ENCODE measurements at places on chromosomes 4 and X.
A peak's percentile ranks its signal among the peaks of the same experiment; 100 is the strongest.

GRCh38 chr4:160846121-160846520, 1317.7 kb downstream of the FSTL5 start:
- no peak for DNase-seq

GRCh38 chrX:141969706-141970105, 66.0 kb downstream of the MAGEC1 start:
- no peak for DNase-seq

DNA sequence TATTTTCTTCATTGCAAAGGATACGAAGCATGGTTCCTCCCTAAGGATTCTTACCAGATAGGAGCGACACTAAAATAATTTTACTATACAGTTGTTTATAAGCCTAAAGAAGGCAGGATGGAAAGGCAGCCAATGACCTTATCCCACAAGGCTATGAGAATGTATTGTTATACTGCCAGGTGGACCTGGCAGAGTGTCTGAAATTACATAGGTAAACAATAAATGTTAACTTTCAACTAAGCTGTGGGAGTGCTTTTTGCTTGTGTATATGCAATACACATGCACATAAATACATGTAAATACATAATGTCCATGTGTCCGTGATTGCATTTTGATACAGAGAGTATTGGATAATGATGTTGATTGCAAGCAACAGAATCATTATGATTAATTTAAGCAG, 850.6 kb downstream of the CENPC start:
- no peak for DNase-seq

DNA sequence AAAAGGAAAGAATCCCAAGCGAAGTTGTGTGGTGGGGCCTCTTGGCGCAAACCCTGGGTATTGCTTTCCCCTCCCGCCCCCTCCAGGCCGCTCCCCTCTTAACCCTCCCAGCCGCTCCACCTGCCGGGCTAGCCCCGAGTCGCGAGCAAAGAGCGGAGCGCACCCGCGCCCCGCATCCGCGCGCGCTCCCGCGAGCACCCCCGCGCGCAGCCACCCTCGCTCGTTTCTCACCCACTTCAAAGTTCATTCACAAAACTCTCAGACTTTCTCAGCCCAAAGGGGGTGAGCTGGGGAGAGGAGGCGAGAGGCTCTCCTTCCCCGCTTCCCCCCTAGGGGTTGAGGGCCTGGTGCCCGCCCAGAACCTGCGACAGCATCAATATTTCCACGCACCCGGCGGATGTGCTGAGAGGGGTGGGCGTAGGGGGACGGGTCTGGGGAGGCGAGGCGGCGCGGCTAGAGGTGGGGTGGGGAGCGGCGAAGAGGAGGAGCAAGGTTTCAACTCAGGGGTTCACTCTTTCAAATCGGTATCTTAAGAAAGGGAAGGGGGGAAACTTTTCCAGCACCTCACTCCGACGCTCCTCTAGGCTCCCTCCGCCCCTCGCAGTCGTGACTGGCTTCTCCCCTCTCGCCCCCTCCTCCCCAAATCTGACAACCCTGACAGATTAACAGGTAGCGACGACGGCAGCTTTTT, 1.8 kb downstream of the MAML3 start:
- DNase-seq = peak; percentile 81

GRCh38 chr4:12165616-12166015, 736.9 kb upstream of the HS3ST1 start:
- DNase-seq = no peak

- DNase-seq = no peak
Observed at GRCh38 chr4:184447664-184448063, 26.7 kb downstream of the IRF2 start.

DNA sequence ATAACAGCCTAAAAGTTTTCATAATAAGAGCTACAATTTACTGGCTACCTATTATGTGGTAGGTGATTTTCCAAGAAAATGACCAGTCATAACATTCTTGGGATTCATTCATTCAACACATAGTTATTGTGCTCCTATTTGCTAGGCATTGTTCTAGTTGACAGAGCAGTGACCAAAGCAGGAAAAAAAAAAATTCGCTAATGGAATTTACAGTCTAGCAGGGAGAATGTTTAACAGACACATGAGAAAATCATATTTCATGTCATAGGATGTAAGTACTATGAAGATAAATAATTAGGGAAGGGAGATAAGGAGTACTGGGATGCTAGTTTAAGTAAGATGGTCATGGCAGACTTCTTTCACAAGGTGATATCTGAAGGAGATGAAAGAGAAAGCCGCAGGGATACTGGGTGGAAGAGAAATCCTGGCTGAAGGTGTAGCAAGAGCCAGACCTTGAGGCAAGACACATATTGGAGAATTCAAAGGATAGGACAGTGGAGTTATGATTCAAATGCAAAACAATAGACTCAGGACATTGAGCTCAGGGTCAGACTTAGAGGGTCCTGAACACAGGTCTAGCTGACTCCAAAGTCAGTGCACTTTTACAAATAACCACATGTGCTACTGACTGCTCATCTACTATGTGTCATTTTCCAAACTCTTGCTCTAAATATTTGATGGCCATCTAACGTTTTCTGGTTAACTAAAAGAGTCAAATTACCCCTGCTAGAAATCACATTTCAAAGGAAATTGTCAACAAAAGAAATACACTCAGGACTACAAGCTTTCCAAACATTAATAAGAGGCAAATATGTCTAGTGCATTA, 20.4 kb downstream of the SPCS3 start:
- DNase-seq = no peak

DNA sequence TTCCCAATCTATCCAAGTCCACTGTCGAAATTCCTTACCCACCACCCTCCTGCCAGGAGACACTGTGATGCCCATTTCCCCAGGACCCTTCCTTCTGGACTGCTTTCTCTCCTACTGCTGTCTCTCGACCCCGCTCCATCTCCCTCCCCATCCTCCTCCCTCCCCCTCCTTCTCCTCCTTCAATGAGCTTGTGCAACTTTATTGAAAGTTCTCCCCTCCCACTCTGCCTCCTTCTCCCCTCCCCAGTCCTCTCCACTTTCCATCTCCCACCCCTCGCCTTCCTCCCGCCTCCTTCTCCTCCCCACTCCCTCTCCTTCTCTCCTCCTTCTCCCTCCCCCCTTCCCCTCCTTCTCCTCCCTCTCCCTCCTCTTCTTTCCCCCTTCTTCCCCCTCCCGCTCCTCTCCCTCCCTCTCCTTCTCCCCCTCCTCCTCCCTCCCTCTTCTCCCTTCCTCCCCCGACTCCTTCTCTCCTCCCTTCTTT, 116.6 kb upstream of the FAT1 start:
- no peak for DNase-seq

GRCh38 chr4:1813231-1813630, 20.1 kb downstream of the FGFR3 start:
- DNase-seq = no peak

DNA sequence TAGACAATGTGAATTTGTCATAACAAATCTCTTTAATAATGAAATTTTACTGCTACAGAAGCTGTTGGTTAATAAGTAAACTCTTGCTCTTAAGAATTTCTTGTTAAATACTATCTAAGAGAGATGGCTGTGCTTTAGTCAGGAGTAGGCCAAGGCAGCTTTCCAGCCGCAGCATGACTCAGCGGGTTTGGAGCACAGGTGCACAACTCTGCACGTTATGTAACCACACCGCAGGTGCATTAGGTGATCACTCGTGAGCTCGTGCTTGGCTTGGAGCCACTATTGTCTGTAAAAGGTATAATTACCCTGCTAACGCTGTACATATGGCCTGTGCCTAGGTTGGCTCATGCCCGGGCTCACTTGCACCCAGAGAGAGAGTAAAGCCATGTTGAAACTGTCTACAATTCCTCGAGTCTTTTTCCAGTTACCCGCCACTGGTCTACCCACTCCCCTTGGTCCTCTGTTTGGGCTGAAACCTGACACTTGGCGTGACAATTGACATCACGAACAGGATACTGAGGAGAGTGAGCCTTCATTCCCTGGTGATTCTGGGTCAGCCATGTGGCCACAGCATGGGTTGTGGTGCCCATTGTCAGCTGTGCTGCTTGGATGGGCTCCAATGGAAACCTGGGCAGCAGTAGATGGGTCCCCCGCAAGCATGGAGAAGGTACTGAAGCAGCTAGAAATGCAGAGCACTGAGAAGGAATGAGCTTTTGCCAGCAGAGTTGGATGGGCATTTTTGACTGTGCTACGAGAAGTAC, 18.4 kb upstream of the ANAPC4 start:
- DNase-seq = no peak

- no peak for DNase-seq
Observed at GRCh38 chr4:37268319-37268718, 23.8 kb downstream of the NWD2 start.

GRCh38 chr4:112321776-112322684, 24.9 kb downstream of the ALPK1 start:
- peak; percentile 90 for DNase-seq

DNA sequence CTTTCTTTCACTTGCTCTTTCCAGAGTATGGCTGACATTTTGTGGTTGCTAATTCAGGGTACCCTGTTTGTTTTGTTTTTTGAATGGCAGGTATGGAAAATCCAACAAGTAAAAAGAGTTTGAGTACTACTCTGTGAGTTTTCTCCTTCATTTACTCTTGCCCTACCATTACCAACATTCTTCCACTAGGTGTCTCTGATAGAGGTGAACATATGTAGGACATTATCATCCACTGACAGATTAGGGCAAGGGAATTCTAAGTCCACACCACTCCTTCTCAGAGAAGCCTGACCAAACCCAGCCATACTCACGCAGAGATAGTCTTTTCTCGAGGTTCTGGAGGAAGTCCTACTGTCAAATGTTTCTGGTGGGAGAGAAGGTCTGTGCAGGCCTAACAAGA, 36.7 kb upstream of the HDAC8 start:
- DNase-seq = no peak

- DNase-seq = no peak
Observed at GRCh38 chr4:72641611-72642010, 72.6 kb upstream of the ADAMTS3 start.

- DNase-seq = no peak
Observed at GRCh38 chrX:9665113-9665512, 100.5 kb downstream of the GPR143 start.

- DNase-seq = no peak
Observed at GRCh38 chrX:16993791-16994318, 47.4 kb downstream of the REPS2 start.

- peak; percentile 8 for DNase-seq
Observed at GRCh38 chr4:155667568-155668511, 1.2 kb downstream of the GUCY1A1 start.

GRCh38 chr4:8324640-8325239, 55.2 kb downstream of the HTRA3 start:
- no peak for DNase-seq

DNA sequence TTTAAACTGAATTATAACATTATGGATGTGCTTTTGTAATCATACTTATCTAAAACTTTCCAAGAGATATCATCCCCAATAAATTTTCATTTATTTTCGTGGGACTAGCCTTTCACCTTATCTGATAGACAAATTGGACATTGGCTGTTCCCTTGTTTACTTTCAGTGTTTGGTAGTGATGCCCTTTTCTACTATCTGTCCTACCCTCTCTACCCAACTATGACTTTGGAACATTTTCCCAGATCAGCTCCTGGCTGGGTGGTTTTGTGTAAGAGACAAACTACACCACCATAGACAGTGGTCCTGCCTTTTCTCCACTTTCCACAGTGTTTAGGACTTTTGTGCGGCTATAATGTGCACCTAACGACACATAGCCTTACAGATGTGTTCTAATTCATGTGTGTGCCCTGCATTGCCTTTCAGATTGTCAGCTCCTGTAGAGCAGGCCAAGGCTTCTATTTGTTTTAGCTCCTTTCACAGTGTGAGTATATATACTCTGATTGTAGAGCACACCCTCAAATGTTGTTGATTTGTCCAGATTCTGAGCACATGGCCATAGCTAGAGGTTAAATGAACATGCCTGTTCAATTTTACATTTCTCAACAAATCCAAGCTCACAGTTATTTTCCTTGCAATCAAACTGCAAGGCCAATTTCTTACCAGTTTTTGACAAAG, 63.0 kb upstream of the TRPC5OS start:
- DNase-seq = no peak

DNA sequence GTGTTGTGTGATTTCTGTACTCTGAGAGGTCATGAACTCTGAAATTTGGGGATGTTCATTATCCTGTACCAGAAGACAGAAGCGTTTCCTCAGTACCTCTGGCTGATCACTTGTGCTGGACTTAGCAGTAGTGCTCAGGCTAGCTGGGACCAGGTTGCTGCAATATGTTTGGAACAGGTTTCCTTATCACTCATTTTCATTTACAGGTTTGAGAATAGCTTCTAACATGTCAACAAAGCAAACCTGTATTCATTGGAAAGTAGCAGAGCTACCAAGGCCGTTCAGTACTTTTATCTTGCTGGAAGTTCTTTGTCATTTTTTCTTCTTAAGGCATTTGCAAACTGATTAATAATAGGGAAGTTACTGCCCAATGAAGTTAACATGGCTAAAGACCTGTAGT, 242.9 kb upstream of the ANKRD50 start:
- DNase-seq = no peak

DNA sequence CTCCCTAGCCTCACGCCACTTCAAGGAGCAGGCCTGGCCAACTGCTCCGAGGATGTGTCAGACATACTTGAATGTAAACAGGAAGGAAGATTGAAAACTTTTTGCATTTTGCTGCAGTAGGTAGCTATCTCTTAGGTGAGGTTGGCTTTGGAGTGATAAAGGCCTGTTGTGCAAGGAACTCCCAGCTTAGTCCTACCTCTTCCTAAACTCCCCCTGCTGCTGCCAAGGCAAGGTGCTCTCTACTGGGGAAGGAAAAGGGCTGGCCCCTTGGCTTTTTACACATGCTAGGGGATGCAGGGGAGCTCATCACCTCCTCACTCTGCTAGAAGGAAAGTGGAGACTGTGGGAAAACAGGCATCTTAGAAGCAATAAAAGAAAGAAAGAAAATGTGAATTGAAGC, 10.7 kb upstream of the BRS3 start:
- peak; percentile 12 for DNase-seq

DNA sequence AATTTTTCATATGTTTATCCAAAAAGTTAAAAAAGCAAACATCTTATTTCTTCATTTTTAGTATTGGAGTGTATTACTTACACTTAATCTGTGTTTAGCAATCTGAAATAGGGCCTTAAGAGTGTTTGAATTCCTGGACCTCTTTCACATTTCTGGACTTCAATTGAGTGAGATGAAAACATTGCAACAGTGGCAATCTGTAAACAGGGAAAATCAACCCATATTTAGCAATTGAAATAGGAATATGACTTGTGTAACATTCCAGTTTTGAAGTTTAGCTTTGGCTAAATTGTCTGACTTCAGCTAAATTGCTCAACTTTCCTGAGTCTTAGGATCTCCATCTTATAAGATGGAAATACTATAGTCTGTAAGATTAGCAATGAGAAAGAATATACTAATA, 34.6 kb upstream of the FHL1 start:
- DNase-seq = no peak

DNA sequence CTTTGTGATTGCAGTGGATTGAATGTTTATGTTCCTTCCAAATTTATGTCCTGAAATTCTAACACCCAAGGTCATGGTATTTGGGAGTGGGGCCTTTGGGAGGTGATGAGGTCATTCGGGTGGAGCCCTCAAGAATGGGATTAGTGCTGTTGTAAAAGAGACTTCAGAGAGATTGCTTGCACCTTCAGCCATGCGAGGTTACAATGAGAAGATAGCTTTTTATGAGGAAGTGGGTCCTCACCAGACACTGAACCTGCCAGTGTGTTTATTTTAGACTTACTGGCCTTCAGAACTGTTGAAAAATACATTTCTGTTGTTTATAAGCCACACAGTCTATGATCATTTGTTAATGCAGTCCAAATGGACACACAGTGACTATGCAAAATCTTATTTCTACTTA, 161.0 kb upstream of the GPRIN3 start:
- DNase-seq = no peak

- DNase-seq = no peak
Observed at GRCh38 chr4:175418516-175418915, 393.5 kb downstream of the GPM6A start.

All from activated naive CD4-positive, alpha-beta T cell treated with anti-CD3 and anti-CD28 coated beads for 36 hours (primary cell).